ENCODE measurements at places on chromosomes 3 and 15. TPM values are rescaled to one million over a fixed set of nuclear protein-coding genes. Genes with fewer than 3 reads are reported as not detected.

GRCh38 chr3:9316881-9317361, 45.9 kb upstream of the THUMPD3 start:
- no peak for DNase-seq

TAGLN3 gene
- not detected for total RNA-seq

NAALADL2 gene
- 3.8 TPM for total RNA-seq

- DNase-seq: no peak
Observed at GRCh38 chr3:197505796-197506548, 49.8 kb downstream of the BDH1 start.

DNA sequence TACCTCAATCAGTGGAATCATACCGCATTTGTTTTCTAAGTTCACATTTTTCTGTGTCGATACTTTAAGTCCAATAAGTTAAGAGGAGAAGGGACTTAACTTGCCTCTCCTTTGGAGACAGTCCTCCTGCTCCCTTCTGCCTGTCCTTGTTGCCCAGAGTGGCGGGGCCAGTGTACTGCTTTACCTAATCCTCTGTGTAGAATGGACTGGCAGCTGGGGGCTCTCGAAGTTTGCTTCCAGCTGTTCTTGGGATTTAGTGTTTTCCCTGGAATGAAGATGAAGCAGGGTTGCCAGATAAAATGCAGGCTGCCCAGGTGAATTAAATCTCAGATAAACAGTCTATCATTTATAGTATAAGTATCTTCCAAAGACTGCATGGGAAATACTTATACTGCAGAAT, 287.6 kb upstream of the C2CD4B start:
- DNase-seq: no peak

SOX14 gene
- not detected for total RNA-seq

TNFAIP8L3 gene
- total RNA-seq: 4.9 TPM

SCAANT1 gene
- total RNA-seq: not detected

- no peak for DNase-seq
Observed at GRCh38 chr15:82648257-82649103, 1.3 kb upstream of the CPEB1 start.

- DNase-seq: no peak
Observed at GRCh38 chr3:124260206-124260915, 268.4 kb upstream of the ROPN1 start.

- DNase-seq: no peak
Observed at GRCh38 chr3:195226900-195227447, 44.0 kb downstream of the XXYLT1 start.

SCAP gene
- 56.2 TPM for total RNA-seq

- DNase-seq: no peak
Observed at GRCh38 chr3:90253131-90253530, 1145.7 kb downstream of the EPHA3 start.

PLA2G4D gene
- total RNA-seq: not detected

ACOX2 gene
- total RNA-seq: 74.3 TPM

DNA sequence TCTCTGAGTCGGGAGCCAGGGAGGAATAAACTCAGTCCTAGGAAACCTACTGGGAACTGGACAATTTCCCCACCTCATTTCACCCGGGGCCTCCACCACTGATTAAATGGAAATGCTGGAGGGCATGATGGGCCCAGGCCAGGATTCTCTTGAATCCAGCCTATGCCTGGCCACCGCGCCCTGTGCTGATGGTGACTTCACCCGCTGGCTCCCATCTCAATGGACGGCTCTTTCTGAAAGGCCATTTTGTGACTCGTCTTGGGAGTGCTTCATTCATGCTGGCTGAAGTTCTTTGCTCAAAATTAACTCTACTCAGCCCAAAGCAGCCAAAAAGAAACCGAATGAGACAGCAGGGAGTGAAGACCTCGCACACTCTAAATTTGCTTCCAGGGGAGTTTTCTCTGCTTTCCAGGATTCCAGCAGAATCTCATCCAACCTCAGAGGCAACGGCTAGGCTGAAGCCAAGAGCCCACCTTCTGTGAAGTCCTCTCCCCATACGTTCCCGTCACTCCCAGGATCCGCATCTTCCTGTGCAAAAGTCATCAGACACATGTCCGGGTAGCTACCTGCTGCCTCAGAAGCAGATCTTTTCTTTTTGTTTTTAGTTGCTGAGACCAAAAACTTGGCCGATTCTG, 266.0 kb upstream of the ICE2 start:
- DNase-seq: no peak

All from liver (tissue), 10 donors.